ENCODE measurements at places on chromosomes 3 and 15.

- no peak for DNase-seq
Measured at GRCh38 chr3:32500880-32501782, 1.5 kb downstream of the CMTM6 start.

DNA sequence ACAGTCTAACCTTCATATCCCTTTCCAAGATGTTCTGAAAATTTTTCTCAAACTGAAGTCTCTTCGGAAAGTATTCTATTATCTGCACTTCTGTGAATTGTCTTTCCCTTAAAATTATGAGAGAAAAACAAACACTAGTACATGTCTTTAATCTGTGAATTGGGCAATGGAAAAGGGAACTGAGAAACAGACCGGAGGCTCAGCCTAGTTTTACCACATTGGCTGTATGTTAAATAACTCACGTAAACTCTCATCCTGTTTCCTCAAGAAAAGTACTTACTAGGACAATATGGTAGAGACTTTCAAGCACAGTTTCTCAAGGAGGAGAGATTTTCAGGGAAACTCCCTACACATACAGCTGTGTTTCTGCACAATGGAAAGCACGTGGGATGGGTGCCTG lies 982.2 kb upstream of the SEMA6D start:
- no peak for DNase-seq

DNA sequence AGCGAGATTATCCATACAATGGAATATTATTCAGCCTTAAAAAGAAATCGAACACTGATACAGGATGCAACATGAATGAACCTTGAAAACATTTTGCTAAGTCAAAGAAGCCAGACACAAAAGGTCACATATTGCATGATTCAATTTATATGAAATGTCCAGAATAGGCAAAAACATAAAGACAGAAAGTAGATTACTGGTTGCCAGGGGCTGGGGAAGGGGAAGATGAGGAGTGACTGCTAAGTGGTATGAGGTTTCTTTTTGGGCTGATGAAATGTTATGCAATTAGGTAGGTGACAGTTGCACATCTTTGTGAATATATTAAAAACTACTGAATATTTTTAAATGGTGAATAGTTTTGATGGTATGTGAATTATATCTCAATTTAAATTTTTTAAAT lies 38.3 kb downstream of the LRRFIP2 start:
- DNase-seq, result no peak

GRCh38 chr3:184336547-184337398 lies 627 bp upstream of the FAM131A start:
- no peak for DNase-seq

Data from cortex of kidney (tissue), 1 donor.